Esophagus squamous epithelium (tissue), 5 donors: ENCODE measurements at places on chromosomes 7 and 10. TPM values are rescaled to one million over a fixed set of nuclear protein-coding genes. Genes with fewer than 3 reads are reported as not detected.

IL6 gene
- total RNA-seq = 0.95 TPM

MKX gene
- 3.3 TPM for total RNA-seq

DNA sequence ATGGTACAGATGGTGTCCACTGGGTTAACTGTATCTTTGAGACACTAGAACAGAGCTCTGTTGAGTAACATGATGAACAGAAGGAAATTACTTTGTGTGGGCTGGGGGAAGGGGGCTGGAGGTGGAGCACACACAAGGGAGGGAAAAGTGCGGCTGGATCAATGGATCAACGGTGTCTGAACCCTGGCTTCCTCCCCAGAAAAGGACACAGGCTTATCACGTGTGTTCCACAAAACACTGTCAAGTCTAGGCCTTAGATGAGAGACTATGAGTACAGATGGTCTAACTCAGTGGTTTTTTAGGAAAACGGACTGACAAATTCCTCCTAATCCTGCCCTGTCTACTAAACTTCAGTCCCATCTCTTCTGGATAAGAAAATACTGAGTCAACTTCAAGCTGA, 27.8 kb downstream of the HSPB1 start:
- H3K36me3 ChIP-seq = peaks cover 19% of the 10 kb centered on the region
- no peak overlapping the region for H3K27ac ChIP-seq
- H3K4me1 ChIP-seq = no peaks in the 10 kb centered on the region
- H3K4me3 ChIP-seq = no peak overlapping the region
- DNase-seq = no peak
- H3K27me3 ChIP-seq = no peaks in the 10 kb centered on the region

GRCh38 chr10:109159351-109159750, 764.0 kb downstream of the XPNPEP1 start:
- H3K27me3 ChIP-seq = no peaks in the 10 kb centered on the region
- no peak overlapping the region for H3K4me3 ChIP-seq
- H3K27ac ChIP-seq = no peak overlapping the region
- no peak for DNase-seq
- H3K4me1 ChIP-seq = no peaks in the 10 kb centered on the region

DNA sequence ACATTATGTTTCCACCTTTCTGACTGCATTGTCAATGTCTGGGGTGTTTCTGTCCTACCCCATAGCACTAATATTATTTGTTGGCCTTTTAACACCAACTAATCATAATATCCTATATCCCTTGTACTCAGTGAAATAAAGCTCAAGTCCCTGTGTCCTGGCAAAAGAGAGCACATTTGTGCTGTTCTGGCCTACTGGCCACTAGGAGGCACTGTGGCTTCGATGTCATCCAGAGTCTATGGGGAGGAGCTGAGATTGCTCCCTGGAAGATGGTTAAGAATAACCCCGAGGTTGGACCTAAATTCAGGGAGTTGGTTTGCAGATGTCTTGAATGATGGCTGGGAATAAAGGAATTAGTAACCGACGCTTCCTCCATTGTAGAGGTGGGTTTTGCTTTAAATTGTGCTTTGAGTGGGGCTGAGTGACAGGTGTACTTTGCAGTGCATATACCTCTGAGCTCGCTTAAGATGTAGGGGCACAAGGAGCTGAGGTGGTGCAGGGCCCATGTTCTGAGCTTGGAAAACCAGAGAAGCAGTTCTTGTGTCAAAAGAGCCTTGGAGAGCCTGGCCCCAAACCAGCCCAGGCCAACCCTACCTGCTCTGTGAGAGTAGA, 191.2 kb upstream of the PRSS1 start:
- H3K4me1 ChIP-seq = no peaks in the 10 kb centered on the region
- H3K36me3 ChIP-seq = no peaks in the 10 kb centered on the region
- DNase-seq = no peak
- H3K27ac ChIP-seq = no peak overlapping the region
- H3K4me3 ChIP-seq = no peak overlapping the region

GRCh38 chr10:20746856-20747255, 150.3 kb downstream of the NEBL start:
- no peaks in the 10 kb centered on the region for H3K36me3 ChIP-seq
- no peak overlapping the region for H3K4me3 ChIP-seq
- H3K27ac ChIP-seq = no peak overlapping the region
- no peaks in the 10 kb centered on the region for H3K27me3 ChIP-seq

DNA sequence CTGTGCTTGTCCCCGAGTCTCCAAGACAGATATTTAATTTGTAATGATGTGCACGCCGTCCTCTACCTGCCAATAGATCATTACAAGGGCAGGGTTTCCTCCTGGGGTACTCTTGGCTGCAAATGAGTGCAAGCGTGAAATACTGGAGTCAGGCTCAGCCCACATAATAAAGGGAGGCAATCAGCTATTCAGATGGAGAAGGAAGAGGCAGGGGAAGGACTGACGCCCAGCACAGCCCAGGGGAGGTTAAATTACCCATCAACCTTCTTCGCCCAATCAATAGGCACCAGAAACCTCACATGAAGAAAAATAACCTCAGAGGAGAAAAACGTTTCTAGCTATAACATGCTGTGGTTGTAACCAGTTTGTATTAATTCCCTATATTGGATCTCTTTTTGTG, 544.9 kb upstream of the ADARB2 start:
- H3K36me3 ChIP-seq = no peaks in the 10 kb centered on the region
- no peaks in the 10 kb centered on the region for H3K4me1 ChIP-seq
- no peak overlapping the region for H3K4me3 ChIP-seq
- H3K27ac ChIP-seq = no peak overlapping the region
- no peaks in the 10 kb centered on the region for H3K27me3 ChIP-seq
- no peak for DNase-seq

DNA sequence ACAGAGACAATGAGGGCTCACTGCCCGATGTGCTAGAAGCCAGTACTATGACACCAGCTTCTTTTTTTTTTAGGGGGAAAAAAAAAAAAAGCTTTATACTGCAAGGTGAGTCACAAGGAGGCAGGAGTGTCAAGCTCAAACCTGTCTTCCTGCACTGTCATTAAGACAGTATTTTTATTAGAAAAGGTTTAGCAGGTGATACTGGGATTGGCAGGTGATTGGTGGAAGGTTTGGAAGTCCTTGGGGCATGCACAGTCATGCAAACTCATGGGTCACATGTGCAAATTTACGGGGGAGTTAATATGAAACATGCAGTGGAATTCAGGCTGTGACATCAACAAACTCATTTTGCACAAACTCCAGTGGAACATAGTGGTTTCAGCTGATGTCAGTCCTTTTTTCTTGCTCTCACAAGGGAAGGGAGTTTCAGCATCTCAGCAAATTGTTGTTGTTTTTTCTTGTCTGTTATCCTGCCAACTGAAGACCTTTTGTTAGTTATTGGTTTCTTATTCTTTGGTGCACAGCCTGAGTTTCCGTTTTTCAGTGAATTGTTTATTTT, 530.6 kb downstream of the ANKRD7 start:
- no peak for DNase-seq
- no peaks in the 10 kb centered on the region for H3K36me3 ChIP-seq
- no peaks in the 10 kb centered on the region for H3K27me3 ChIP-seq
- H3K4me1 ChIP-seq = no peaks in the 10 kb centered on the region
- H3K4me3 ChIP-seq = no peak overlapping the region

DNA sequence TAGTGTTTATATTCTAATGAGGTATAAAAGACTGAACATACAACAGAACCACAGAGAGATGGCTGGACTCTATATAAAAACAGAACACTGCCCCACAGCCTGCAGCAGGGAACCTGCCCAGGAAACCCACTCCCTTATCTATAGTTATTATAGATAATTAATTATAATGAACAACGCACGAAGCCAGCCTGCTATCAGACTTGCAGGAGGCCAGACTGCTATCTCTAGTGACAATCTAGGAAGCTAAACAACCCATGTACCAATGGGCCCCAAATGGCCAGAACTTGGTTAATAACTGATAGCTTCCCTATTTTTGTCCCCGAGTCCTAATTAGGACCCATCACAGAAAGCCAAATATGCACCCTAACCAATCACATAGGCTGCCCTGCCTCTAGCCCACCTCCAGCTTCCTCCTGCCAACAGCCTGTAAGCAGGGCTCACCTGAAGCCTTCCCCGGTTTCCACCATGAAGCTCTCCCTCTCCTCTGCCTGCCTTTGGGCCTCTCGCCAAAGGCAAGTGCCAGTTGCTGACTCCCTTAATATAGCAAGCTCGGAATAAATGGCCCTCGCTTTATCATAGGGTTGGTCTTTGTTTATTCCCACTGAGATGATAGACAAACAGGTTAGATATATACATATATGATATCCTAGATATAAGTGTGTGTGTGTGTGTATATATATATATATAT, 74.5 kb downstream of the SYPL1 start:
- H3K27ac ChIP-seq = no peak overlapping the region
- H3K36me3 ChIP-seq = no peaks in the 10 kb centered on the region
- no peak for DNase-seq
- H3K27me3 ChIP-seq = no peaks in the 10 kb centered on the region

- H3K27me3 ChIP-seq = no peaks in the 10 kb centered on the region
- DNase-seq = peak; percentile 23
- H3K27ac ChIP-seq = peak overlapping the region; percentile 97
- peaks cover 7% of the 10 kb centered on the region for H3K4me1 ChIP-seq
- no peaks in the 10 kb centered on the region for H3K36me3 ChIP-seq
- H3K4me3 ChIP-seq = peak overlapping the region; percentile 60
Observed at GRCh38 chr7:151631953-151632749, 112.5 kb upstream of the RHEB start.

- peaks cover 26% of the 10 kb centered on the region for H3K4me1 ChIP-seq
- DNase-seq = no peak
- H3K36me3 ChIP-seq = peaks cover 10% of the 10 kb centered on the region
- no peak overlapping the region for H3K27ac ChIP-seq
- H3K4me3 ChIP-seq = no peak overlapping the region
Observed at GRCh38 chr7:45067582-45067981, 21.2 kb downstream of the NACAD start.

DNA sequence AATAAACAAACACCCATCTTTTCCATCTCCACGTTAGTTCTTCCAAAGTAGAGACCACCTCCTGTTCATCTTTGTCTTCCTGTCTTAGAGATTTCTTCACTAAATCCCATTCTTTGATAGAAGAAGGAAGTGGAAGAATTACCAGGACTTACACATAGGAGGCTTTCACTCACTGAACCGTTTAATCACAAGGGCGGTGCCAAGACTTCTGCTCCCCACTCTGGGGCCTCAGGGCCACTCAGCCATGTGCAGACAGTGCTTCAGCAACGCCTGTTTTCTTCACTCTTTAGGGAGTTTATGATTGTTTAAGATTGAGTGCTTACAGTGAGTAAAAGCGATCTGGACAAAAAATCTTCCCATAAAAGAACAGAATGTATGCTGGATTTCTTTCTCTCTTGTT, 63.9 kb upstream of the SORCS3 start:
- DNase-seq = no peak
- H3K4me3 ChIP-seq = no peak overlapping the region
- no peaks in the 10 kb centered on the region for H3K4me1 ChIP-seq
- no peaks in the 10 kb centered on the region for H3K27me3 ChIP-seq
- H3K36me3 ChIP-seq = no peaks in the 10 kb centered on the region

DNA sequence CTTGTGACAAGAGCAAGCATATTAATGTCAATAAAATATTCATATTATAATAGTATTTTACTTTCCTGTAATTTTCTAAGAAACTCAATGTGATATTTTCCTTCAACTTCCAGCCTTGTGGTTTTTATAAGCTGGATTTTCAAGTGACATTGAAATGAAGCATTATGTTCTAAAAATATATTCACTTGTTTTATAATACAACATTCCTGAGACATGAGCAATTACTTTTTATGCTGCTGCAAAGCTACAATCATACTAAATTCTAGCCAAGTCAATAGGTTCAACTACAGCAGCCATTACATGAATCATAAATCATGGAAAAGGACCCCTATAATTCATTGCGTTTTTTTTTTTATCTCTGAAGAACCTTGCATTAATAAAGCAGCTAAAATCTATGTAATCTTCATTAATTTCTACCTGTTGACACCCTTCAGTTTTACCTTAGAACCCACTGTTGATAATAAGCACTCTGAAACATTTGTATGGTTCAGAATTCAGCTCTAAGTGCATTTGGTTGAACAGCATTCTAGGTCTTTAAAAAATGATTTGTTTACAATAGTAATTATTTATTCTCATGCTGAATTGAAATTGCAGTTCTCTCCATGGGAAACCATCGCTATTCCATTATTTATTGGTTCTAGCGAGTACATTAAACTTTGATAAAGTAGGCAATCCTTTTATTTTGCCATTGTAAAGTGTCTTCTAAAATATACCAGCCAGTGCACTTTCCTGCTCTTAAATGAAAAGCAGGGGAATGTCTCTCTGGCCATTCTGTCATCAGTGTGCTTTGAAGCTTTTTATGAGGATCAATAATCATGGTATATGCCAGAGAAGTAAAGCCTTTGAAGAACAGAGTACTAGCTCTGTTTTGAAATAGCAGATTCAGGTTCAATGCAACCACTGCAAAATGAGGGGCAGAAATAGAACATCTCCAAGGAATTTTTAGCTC, 132.6 kb downstream of the GNAT3 start:
- H3K4me3 ChIP-seq = no peak overlapping the region
- H3K4me1 ChIP-seq = peaks cover 7% of the 10 kb centered on the region
- H3K27me3 ChIP-seq = no peaks in the 10 kb centered on the region
- no peak overlapping the region for H3K27ac ChIP-seq
